ENCODE measurements at places on chromosomes 4 and X. TPM values are rescaled to one million over a fixed set of nuclear protein-coding genes. Genes with fewer than 3 reads are reported as not detected.

VCX3B gene
- 2.0 TPM for total RNA-seq

DNA sequence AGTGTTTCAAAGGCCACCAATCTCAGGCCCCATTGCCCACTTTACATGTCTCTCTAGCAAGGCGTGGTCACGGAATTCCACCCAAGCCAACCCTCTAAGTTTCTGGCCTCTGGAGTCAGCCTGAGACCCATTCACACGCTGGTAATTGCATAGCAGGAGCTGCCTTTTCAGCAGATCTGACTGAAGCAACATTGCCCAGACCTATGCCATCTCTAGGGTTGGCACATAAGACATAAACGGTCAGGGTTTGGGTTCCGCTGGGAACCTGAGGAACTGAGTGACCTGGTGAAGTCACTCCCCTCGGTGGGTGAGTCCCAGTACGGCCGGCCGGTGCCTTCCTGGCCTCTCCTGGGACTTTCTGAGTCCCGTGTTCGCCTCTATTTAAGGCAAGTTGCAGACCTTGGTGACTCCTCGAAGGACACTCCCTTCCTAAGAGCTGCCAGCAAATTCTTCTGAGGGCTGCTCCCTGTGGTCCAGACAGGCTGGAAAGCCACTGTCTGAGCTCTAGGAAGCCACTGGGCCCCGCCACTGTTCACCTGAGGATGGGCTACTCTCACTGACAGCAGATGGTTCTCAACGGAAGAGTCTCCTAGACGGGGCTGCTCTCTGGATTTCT, 15.9 kb downstream of the CTAG1A start:
- no peak for DNase-seq

DNA sequence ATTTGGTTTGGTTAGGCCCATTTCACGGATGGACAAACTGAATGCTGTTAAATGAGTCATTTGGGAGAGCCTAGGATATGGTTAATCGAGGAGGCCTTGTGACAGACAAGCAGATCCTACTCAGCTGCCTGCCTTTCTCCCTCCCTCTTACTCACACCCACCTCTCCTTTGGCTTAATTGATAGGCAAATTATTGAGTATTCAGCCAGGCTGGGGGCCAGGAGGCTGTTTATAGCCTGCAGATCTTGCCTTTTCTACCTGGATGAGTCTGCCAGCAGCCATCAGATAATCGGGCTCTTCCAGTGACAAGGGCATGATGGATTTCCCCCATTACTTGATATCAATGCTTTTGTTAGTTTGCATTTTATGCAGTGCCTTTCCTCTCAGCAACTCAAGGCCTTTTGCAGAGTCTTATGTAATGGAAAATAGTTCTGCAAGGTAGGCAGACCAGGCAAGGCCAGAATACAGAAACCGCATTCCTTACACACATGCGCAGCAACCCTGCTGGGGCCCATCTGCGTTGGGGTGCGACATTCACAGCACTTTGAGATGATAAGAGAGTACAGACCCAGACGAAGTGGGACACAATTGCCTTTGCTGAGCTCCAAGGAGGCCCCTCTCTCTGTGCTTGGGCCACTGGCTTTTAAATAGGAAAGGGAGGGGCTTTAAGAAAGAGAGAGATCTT, 96.2 kb upstream of the ATP6AP2 start:
- peak; percentile 25 for DNase-seq

GRCh38 chr4:77453911-77454310, 151.7 kb upstream of the CXCL13 start:
- no peak for DNase-seq

DNA sequence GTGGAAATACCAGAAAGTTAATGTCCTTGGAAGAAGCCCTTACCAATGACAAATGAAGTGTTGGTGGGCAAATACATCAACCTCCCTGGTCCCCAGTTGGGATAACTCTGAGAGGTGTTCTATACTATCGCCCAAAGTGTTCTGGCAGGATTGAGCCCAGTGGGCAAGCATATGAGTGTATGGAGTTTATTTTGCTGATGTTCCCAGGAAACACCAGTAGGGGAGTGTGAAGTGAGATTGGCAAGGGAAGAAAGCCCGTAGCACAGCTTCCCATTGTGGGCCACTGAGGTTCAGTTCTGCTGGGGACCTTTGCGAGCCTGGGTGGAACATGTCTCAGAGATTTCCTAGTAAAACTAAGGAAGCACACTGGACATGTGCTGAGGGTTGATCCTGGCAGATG, 65.1 kb downstream of the ARHGAP6 start:
- no peak for DNase-seq

SPANXA1 gene
- total RNA-seq = not detected

GLRB gene
- 0.54 TPM for total RNA-seq

GRCh38 chr4:65868096-65868824, 198.0 kb upstream of the EPHA5 start:
- DNase-seq = no peak

DNA sequence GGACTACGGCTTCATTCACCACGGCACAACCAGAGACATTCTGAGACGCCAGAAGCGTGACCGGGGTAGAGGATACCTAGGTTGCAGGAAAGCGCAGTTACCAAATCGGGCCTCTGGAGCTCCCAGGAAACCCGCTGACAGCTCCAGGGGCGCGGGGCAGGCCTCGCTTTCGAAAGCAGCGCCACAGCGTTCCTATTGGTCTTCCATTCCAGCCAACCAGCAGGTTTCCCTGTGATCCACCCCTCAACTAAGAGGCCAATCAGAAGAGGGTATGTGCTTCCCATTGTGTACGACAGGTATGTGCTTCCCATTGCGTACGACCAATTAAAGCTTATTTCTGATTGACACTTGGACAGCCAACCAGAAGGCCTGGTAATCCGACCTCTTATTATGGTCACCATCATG, 14.9 kb downstream of the SNX12 start:
- DNase-seq = peak; percentile 7

DNA sequence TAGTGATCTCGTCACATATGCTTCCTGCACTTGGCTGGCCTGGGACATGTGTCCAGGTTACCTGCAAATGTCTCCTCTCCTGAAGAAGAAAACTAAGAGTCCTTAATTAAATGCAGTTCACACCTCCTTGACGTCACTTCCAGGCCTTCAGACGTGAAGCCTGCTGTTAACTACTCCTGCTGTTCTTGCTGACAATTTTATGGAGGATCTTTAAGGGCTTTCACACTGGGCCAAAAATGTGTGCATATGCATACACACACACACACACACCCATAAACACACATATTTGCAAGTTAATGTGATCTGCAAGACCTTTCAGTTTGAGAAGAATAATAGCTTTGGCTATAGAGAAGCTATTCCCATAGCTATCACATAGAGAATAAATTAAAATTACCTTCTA, 267.9 kb downstream of the AFF2 start:
- DNase-seq = no peak

DNA sequence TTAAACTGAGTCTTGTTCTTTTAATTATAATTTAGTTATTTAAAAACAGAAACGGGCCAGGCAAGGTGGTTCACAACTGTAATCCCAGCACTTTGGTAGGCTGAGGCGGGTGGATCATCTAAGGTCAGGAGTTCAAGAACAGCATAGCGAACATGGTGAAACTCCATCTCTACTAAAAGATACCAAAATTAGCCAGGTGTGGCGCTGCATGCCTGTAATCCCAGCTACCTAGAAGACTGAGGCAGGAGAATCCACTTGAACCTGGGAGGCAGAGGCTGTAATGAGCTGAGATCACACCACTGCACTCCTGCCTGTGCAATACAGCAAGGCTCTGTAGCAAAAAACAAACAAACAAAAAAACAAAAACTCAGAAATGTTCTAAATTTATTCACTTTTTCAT, 852.9 kb downstream of the TECRL start:
- DNase-seq = no peak

CORIN gene
- total RNA-seq = 0.96 TPM

DNA sequence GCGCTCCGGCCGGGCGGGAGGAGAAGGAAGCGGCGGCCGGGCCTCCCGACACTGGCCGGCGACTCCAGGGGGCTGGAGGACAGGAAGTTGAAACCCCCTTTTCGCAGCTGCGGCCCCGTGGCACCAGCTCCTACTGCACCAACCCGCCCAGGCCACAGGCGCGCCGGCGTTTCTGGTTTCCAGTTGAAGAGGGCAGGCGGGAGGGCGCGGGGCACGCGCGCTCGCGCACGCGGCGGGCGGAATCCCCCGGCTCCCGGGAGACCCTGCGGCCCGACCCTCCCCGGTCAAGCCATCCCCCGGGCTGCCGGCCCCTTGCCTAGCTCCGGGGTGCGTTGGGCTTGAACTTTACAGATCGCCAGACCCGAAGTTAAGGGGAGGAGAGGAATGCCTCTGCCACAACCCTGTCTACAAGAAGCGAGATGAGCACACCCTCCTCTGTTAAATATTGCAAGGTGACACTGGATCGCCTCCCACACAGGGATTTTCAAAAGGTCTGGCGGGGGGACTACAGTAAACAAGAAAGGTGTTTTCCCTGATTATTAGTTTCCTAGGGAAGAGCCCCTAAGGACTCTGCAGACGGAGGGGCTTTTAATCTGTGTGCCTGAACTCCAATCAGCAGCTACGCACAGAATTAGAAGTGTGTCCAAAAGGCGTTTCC, 1.4 kb downstream of the ELOVL6 start:
- DNase-seq = no peak

- DNase-seq = no peak
Measured at GRCh38 chr4:10622728-10623127, 61.8 kb downstream of the CLNK start.

HMGB2 gene
- 33.0 TPM for total RNA-seq

DNA sequence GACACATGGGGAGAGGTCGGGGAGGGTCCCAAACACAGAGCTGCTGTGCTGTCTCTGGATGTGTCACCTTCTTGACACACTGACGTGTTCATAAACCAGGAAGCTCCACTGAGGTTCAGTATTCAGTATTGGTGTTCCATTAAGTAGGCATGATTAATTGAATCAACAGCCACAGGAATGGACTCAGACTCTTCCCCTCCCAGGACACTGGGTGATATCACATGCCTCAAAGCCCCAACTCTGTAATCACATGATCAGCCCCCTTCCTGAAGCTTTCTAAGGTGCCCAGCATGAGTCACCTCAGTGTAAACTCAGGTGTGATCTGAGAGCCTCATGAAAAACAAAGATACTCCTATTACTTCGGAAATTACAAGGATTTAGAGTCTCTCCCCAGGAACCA, 21.1 kb upstream of the HNRNPD start:
- DNase-seq = no peak
